ENCODE measurements at places on chromosomes 11 and 22.

DNA sequence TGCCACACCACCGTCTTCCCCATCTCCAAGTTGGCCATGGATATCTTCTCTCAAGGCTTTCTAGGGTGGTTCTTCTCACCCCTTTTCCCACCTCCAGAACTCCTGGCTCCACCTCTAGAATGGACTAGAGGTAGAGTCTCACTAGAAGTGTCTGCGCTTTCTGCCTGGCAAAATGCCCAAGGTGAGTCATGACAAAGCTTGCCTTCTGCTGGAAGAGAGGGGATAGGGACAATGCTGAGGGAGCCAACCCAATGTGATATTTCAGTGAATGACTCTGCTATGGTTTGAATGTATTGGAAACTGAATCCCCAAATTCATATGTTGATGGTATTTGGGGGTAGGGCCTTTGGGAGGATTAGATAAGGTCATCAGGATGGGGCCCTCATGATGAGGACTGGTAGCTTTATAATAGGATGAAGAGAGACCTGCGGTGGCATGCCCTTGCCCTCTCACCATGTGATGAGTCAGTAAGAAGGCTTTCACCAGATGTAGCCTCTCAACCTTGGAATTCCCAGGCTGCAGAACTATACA lies 4.1 kb upstream of the CD82 start:
- DNase-seq = no peak

DNA sequence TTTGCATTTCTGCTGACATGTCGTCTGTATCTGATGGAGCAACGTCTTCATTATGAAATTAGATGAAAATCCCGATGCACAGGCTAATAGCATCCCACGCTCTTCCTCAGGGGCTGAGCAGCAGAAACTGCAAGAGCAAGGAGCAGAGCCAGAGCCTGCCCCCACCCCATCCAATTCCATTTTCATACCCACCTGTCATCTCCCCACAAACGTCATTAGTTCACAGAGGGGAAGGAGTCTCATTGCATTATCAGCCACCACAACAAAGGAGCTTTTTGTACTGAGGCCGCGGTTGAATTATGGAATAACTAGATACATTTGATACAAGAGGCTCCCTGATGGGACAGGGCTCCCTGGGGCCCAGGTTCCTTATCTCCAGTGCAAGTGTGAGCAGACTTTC lies 515.0 kb downstream of the NTM start:
- no peak for DNase-seq

- no peak for DNase-seq
Measured at GRCh38 chr11:109150581-109150980, 271.4 kb upstream of the C11orf87 start.

DNA sequence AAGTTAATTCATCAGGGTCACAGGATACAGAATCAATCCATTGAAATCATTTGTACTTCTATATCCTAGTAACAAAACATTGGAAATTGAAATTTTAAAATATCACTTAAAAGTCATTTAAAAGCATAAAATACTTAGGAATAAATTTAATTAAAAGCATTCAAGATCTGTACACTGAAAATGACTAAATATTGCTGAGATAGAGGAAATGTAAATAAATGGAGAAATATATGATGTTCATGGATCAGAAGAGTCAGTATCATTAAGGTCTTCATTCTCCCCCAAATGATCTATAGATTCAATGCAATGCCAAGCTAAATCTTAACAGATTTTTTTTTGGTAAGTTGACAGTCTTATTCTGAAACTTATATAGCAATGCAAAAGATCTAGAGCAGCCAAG lies 49.8 kb downstream of the RRP8 start:
- DNase-seq = no peak

- no peak for DNase-seq
Measured at GRCh38 chr11:8365216-8365941, 101.7 kb upstream of the LMO1 start.

DNA sequence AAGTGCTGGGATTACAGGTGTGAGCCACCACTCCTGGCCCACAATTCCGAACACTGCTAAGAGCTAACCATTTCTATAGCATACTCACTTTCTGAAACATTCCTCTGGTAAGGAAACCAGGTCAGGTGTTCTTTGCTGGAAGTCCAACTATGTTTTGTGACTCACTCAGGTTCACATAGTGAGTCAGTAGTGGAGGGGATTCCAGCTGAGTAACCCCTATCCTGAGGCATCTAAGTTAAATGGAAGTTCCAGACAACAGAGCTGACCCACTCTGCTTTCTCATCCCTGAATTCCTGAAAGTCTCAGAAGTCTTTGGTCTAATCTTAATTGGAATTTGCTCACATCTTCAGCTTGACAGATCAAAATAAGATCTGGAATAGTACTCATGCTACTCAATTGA lies 3.0 kb upstream of the CHRNA10 start:
- DNase-seq = no peak

GRCh38 chr11:27115051-27115650 lies 74.5 kb downstream of the BBOX1 start:
- no peak for DNase-seq

Measured in activated naive CD4-positive, alpha-beta T cell (primary cell).